ENCODE measurements at places on chromosomes 1 and 21. TPM values are rescaled to one million over a fixed set of nuclear protein-coding genes. Genes with fewer than 3 reads are reported as not detected.

The ST6GALNAC3 gene
- 34.6 TPM for total RNA-seq

The CD34 gene
- total RNA-seq: 16.9 TPM

The NOC2L gene
- 121 TPM for total RNA-seq

The C8A gene
- total RNA-seq: not detected

The RAP1GAP gene
- 0.04 TPM for total RNA-seq

The RHOU gene
- 0.79 TPM for total RNA-seq

DNA sequence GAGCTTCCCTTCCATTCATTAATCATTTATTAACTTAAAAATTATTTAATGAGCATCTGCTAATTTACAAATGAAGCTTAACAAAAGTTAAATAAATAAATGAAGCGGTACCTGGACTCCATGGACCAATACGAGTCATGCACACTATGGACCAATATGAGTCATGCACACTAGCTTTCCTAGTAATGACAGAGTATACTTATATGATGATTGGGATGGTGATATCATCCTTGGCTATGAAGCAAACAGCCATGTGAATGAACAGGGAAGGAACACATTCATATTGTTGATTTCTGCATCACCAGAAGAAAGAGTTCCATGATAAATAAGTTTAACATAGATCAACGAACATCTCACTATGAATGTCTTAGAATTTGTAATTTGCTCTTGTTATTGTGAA lies 109.9 kb downstream of the SPAG17 start:
- DNase-seq: no peak

- no peak for DNase-seq
These were observed 39.2 kb downstream of the NSL1 start for GRCh38 chr1:212752252-212752933.

GRCh38 chr1:229768232-229768631 lies 142.2 kb downstream of the URB2 start:
- no peak for DNase-seq

GRCh38 chr1:19646377-19647319 lies 2.5 kb downstream of the NBL1 start:
- no peak for DNase-seq

DNA sequence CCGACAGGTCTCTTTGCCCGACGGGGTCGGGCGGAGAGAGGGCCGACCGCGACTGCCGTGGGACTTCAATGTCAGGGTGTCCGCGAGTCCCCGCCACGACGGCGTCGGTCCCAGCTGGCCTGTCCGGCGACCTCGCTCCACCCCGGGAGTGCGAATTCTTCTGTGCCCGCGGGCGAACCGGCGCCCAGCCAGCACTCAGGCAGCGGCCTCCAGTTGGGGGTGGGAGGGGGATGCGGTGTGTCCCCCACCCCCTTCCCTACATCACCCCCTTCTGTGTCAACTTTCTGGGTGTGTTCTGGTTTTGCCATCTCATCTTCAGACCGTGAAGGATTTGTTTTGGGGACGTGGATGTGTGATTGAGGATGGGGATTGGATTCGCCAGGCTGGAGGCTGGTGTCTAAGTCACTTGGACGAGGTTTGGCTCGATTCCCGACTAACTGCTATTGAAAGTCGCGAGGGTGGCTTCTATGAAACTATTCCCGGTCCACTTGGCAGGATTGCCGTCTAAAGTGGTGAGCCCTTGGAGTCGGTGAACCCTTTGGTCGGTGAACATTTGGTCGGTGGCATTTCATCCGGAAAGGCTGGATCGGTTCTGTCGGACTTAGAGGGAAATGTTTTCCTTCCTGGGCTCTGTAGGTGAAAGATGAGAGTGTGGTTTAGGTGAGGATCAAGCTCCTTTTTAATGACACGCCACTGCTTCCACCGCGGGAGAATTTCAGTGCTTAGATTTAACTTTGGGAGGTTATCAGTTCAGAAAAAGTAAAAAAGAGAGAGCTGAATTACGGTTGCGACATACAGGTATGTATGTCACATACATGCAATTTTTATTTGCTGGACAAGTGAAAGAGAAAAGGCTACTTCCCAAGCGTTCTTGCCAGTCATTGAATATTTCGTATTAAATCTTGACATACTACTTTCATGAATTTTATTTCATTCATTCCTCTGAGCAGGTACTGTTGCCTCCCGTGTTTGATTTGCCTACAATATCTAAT lies 771 bp downstream of the ABCD3 start:
- peak; percentile 7 for DNase-seq

DNA sequence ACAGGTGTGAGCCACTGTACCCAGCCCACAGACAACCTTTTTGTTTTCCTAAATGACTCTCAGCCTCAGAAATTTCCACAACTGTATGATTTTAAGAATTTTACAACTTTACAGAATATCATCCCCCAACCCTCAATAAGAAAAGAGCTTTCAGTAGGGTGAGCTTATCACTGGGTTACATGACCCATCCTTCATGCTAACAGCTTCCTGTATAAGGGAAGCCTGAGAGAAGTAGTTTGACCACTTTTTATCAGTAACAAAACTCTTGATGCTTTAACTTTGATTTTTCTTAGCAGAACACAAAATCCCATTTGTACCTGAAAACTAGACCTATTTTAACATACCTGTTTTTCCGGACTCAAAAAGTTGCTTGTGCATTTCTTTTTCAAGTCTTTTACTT lies 9.7 kb upstream of the MYBPHL start:
- no peak for DNase-seq

GRCh38 chr1:119279456-119280381 lies 88.9 kb upstream of the HAO2 start:
- peak; percentile 62 for DNase-seq

DNA sequence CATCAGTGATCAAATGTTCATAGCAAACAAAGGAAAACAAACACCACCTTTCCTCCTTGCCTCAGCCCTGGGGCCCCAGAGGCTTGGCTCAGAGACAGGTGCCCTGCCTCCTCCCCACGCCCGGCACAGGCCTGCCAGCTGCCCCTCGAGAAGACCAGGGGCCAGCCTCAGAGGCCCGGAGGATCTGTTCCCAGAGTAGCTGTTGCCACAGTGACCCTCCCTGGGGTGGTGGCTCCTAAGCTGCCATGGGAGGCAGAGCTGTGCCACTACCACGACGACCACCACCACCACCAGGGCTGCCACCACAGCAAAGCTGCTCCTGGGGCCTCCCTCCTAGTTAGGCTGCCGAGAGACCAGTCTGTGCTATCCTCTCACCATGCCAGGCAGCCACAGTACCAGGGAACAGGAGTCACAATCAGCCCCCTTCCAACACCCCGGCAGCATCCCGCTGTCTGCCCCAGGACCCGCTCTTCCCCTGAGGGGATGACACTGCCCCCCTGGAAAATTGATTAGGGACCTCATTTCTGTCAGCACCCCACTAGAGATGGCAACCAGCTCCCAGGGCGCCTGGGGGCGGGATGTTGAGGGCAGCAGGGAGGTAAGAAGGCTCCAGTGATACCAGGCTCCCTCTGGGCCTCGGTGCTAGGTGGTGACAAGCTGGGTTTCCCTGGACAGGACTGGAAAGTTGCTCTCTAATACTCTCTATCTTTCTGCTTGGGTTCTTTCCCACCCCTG lies 30.5 kb downstream of the KCNC4 start:
- no peak for DNase-seq

GRCh38 chr1:16158993-16159831 lies 3.3 kb upstream of the EPHA2 start:
- DNase-seq: no peak

DNA sequence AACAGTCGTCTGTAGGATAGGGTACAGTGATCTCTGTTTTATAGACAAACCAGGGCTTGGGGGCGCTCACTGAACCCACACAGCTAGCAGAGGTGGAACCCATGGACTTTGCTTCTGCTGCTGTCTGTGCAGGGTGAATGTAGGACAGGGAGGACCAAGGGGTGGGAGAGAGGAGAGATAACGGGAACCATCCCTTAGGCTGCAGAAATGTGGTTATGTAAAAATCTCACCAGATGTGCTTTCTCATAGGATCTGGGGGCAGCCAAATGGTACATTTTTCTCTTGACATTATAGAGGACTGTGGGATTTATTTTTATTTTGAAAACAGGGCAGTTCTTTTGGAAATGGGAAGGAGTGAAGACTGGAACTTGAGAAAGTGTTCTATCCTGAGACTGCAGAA lies 8.7 kb downstream of the NFASC start:
- no peak for DNase-seq

GRCh38 chr1:78437396-78437795 lies 53.4 kb upstream of the PTGFR start:
- DNase-seq: no peak

DNA sequence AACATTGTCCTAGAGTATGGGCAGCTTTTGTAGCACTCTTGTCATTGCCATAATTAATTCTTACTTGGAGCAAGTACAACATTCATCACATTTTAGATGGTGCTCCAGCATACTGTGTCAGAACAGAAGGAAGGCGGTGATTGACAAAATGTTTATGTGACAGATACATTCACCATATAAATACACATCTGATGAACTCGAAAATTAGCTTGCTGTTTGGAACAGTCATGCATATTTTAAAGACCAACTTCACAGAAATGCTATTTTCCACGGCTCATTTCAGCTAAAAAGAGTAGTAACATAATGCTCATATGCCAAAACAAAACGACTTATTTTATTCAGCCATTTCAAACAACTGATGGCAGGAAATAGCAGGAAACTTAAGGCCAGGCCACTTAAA lies 302.7 kb downstream of the MRPL39 start:
- DNase-seq: no peak

DNA sequence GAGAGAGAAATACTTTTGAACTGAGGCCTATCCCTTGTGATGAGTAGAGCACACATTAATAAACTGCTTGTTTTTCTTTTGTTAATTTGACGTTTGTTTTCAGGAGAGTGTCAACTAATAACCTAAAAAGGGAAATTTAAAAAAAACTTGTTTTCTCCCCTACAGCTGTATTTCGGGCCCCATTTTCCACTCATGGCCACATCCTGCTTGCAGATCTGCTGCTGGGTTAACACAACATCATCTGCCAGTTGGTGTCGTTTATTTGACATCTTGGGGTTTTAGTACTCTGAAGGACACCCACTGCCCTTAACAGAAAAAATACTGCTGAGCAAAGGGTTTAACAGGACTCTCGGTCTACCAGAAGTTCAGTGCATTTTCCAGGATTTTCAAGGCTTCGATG lies 848 bp upstream of the PYHIN1 start:
- DNase-seq: no peak

- DNase-seq: no peak
These were observed 105.7 kb downstream of the ZNF281 start for GRCh38 chr1:200304171-200304570.

GRCh38 chr1:79005945-79006344 lies 585 bp downstream of the ADGRL4 start:
- DNase-seq: no peak

- DNase-seq: no peak
These were observed 4.0 kb upstream of the RCAN1 start for GRCh38 chr21:34618941-34619340.

DNA sequence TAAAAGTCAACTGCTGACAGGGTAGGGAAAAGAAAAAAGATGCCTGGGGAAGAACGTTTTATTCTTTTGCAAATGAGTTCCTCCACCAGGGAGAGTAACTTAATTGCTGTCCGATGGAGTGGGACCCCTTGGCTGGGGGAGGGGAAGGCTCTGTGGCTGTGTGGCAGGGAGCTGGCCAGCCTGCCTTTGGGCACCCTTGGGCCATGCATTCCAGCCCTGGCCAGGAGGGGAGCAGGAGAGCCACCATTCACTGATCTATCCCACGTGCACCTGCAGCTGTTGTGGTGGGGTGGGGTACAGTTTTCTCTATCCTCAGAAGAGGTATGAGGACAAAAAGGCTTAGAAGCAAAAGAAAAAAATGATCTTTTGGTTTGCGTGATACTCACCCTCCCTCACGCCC lies 116.9 kb downstream of the KCNK1 start:
- no peak for DNase-seq

- no peak for DNase-seq
These were observed at the start of gene MMEL1 for GRCh38 chr1:2632561-2633361. TSS of gene MMEL1 (minus strand) at chr1:2633016. CDS start at chr1:2629484, 3,532 bp downstream.

- DNase-seq: no peak
These were observed 39.4 kb downstream of the NDUFS5 start for GRCh38 chr1:39065542-39065941.

DNA sequence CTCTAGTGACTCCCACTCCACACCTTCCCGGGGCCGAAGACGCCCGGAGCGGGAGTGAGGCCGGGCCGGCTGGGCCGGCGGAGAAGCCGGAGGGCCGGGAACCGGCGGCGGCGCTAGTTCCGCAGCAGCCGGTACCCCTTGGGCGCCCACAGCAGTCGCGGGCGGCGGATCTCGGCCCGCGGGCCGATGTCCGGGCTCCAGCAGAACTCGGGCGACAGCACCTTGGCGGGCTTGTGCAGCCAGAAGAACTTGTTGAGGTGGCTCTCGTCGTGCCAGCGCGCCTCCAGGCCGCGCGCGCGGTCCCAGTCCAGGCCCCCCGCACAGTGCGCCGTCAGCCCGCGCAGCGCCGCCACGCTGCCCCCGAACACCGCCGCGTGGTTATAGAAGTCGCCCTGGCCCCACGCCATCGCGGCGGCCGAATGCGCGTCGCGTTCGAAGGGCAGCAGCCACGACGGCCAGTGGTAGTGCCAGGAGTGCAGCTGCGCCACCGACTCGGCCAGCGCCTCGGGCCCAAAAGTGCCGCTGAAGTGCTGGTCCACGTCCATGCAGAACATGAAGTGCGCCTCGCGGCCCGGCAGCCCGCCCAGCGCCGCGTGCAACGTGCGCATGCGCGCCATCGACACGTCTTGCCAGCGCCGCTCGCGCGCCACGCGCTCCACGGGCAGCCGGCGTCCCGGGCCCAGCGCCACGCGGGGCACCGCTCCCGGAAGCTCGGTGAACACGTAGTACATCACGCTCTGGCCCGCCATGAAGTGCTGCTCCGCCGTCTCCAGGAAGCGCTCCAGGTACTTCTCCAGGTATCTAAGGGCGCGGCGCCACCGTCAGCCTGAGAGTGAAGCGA lies 14.0 kb downstream of the A3GALT2 start:
- DNase-seq: no peak

GRCh38 chr1:201147396-201148015 lies 6.8 kb downstream of the TMEM9 start:
- DNase-seq: no peak

DNA sequence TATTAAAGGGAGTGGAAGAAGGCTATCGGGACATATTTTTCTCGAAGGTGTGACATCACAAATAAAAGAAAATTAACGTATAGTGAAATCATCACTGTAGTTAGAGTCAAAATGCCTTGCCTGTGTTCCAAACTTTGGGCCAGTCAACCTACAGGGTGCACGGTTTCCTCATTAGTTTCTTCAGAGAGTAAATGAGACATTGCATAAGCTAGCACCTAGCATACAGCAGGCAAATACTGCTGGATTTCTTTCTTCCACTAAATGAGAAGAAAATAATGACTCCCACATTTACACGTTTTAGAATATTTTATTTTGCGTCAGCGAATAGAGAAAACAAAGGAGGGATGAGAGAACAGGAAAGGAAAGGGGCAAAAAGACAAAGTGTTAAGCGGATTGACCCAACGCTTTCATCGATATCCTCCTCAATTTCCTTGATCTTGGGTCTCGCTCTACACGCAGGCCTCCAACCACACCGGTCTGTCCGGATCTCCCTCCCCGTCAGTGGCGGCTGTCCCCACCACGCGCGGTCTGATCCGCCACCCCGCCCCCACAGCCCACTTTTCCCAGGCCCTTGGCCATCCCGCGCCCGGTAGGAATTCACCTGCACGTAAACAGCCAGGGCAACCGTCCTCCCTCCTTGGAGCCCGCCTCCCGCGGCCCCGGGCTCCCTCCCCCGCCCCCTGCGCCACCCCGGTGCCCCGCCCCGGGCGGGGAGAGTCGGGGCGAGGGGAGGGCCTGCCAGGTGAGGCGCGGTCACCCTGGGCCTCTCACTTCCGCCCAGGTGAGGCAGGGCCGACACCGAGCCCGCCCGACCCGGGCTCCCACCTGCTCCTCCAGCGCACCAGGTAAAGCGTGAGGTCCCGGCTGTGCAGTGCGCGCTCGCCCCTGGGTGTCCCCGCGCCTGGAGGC lies at the start of gene PATJ:
Gene PATJ (plus strand): TSS at position 770 of the 909 bp plus-strand sequence. CDS start 20,413 bp downstream, outside the sequence.
- DNase-seq: no peak

- no peak for DNase-seq
These were observed 57.3 kb upstream of the DIRAS3 start for GRCh38 chr1:68107771-68108170.

Measured in pulmonary artery endothelial cell (primary cell).